Head of caudate nucleus (tissue), 42 donors: ENCODE measurements at places on chromosomes 7 and 10.
A peak's percentile ranks its signal among the peaks of the same experiment; 100 is the strongest.

DNA sequence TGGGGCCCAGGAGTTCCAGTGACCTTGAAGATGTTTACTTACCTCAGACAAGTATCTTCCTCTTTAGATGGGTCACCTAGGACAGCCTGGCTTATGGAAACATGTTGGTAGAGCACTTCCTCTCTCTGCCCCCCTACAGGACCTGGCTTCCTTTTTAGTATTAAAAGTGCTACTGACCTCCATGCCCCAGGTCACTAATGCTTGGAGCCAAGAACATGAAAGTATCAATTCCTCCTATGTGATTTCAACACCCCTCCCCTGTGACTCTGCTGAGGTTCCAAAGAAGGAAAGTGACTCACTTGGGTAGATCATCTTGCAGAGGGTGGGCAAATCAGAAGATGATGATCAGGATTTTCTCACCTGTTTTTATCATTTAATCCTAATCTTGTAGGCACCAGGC, 125.3 kb upstream of the CCDC6 start:
- no peak for DNase-seq

DNA sequence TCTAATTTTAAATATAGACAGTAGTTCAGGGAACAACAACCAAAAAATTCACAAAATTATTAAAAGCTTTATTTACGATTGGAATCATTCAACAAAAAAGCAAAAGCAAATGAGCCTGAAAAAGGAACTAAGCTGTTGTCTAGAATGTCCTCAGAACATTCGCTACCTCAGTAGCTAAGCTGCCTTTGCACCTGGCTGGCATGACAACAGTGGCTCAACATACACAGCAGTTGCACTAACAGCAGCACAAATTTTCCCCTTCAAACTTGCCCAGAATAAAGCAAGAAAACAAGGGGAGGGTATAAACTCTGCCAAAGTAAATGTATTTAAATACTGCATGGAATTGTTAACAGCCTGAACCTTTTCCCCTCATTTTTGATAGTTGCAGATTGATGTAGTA, 70.4 kb upstream of the GRID1 start:
- DNase-seq = no peak

DNA sequence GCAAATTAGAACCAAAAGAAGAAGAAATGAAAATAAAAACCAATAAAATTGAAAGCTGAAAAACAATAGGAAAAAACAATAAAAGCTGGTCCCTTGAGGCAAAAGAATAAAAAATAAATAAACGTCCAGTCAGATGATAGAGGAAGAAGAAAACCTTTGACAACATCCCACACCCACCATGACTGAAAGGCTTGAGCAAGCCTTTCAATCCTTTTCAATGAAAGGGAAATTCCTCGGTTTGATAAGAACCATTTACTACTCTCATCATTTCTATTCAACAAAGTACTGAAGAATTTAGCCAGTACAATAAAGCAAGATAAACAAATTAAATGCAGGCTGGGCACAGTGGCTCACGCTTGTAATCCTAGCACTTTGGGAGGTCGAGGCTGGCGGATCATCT, 3.8 kb downstream of the SLC25A40 start:
- no peak for DNase-seq

DNA sequence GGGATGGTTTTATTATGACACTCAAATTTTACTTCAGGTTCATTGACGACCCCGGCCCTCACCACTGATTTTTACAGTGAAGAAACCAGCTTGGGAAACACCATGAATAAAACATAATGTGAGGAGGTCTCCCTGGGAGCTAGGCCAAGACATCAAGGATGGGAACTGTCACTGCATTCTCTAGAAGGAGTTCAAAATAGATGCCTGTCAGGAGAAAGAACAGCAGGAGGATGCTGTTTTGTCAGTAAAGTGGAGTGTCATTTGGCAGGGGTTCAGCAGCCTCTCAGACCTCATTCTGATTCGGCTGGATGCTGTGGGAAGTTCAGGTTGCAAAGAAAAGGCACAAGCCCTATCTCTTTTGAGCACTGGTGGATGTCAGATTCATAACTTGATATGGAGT, 360.3 kb upstream of the C7orf33 start:
- DNase-seq = peak; percentile 83

- DNase-seq = no peak
These were observed 31.1 kb downstream of the POT1 start for GRCh38 chr7:124898531-124898930.

DNA sequence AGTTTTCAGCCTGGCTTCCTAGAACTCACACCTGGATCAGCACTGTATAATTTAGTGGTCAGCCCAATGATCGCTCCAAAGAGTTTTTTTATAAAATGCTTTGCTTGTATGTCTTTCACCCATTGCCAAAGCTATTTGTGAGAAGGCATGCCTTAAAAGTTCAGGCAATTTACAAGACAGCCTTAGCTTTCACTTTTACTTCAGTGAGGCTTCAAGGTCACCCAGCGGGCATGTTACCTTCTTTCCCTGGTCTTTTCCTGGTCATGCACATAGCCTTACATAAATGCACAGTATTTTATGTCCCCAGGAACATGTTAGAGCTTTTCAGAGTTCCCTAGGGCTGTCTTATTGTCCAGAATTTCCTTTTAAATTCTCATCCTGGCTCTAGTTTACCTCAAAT, 179.9 kb upstream of the TMEM72 start:
- DNase-seq = no peak

GRCh38 chr7:106599343-106599698, 61.6 kb downstream of the CCDC71L start:
- DNase-seq = no peak

DNA sequence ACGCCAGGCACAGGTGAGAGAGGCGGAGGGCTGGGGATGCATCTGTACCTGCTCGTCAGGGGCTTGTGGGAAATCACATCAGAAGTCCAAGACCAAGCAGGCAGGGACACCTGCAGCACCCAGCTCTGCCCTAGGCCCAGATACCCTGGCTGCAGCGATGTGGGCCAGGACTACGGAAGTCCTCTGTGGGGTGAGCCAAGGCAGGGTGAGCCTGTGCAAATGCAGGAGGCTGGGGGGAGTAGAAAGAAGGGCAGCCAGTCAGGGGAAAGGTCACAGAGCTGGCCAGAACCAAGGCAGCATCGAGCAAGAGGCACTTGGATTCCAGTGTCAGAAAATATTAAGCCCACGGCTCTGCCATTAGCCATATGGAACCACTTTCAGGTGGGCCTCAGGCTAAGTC, 85.2 kb downstream of the TNS3 start:
- no peak for DNase-seq

DNA sequence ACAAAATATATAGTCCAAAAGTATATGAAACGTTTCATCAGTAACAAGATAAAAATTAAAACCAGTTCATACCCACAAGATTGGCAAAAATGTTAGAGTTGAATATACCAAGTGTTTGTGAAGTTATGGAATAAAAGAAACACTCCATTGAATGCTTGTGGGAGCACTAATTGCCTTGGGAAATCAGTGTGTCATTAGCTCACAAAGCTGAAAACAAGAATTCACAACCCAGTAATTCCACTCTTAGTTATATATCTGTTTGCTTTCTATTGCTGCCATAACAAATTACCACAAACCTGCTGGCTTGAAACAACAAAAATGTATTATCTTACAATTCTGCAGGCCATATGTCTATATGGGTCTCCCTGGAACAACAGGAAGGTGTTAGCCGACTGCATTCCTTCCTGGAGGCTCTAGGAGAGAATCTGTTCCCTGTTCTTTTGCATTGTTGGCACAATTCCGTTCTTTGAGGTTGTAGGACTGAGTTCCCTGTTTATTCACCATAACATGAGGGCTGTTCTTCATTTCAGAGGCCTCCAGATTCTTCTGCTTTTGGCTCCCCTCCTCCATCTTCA, 45.7 kb downstream of the SEM1 start:
- no peak for DNase-seq

GRCh38 chr7:39051279-39051678, 73.6 kb downstream of the POU6F2 start:
- no peak for DNase-seq

GRCh38 chr7:133702078-133702477, 425.1 kb upstream of the LRGUK start:
- DNase-seq = no peak

GRCh38 chr10:22455068-22455857, 110.0 kb downstream of the SPAG6 start:
- no peak for DNase-seq

GRCh38 chr7:117041007-117041406, 87.7 kb downstream of the ST7 start:
- no peak for DNase-seq

DNA sequence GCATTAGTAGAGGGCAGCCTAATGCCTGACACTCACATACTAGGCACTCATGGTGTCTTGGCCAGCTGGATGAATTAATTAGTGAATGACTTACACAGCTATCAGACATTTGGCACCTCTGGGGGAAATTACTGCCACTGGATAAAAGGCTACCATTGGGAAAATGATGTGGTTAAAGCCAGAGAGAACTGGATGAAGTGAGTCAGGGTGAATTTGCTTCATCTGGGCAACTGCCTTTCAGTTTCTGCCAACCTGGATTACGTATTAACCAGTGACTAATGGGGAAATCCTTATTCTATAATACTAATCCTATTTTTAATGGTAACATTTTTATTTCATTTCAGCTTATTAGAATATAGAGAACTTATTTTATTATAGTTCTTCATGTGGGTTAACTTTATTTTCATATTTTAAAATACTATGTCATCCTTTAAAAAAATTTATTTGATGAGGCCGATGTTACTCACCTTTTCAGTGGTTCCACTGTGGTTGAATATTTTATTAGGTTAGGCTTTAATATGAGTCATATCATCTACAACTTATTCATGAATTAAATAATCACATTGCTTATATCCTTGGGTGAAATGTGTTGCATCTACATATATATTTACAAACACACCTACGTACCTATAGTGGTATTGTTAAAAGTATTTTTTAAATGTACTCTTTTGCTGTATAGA, 85.6 kb upstream of the CAPZA2 start:
- no peak for DNase-seq

- DNase-seq = peak; percentile 69
These were observed 47.1 kb downstream of the SYPL1 start for GRCh38 chr7:106064771-106065574.

DNA sequence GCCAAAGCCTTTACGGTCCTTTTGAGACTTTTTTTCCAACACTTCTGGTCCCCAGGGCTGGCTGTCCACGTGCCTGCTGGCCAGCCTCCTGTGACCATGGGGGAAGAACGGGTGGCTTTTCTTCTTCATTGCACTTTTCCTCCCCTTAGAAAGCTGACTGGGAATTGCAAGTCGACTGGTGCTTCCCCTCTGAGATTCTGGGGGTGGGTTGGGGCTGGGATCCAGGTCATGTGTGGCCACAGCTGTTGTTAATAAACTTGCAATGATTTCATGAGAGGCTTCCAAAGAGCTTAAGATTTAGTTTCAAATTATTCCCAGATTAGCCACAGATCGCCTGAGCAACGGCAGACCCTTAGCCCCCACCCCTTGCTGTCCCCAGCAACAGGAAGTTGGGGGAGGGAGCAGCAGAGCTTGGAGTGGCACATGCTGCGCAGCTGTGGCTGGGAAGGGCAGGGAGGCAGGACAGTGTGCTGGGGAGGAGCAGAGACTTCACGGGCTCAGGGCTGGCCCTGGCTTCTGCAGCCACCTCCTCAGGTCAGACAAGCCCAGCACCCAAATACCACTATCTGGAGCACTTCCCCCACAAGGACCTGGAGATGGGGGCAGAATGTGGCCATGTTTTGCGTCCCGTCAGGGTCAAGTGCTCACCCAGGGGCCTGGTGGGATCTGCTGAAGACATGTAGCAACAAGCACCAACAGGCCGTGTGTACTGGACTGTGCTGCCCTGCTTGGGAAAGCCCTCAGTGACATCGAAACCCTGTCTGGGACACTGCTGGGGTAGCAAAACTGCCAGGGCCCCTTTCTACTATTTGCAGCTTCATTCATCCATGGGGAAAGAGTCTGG, 147.1 kb downstream of the RNF216 start:
- peak; percentile 80 for DNase-seq

- no peak for DNase-seq
These were observed 156.3 kb upstream of the PRSS58 start for GRCh38 chr7:142414135-142414534.

DNA sequence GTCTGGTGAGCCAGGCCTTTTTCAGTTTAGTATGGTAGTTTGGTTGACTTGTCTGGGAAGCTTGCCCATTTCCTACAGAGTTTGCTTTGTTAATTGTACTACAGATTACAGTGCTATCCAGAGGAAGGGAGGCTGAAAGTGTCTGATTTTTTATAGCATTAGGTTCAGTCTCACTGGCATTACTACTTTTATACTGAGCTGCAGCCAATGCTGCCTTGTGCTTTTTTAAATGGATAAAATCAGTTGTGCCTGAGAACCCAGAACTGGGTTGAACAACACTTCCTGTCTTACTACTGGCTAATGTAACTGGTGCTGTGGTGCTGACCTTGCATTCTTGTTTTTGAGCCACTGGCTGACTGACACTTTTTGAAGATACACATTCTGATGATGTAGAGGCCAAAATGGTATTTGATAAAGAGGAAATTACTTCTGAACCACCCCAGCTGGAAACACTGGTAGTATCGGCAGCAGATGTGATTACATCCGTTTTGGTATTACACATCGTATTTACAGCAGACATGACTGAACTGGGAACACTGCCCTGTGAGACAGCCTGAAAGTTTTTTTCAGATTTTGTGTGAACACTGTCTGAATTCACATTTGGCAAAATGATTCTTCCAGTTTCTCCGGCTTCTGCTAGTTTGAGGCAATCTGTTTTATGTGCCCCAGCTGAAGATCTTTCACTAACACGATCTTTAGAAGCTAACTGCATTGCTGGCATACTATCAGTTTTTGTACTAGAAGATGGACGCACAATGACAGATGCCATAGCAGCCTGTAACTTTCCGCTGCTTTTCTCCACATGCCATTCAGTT, 74.1 kb downstream of the NRBF2 start:
- no peak for DNase-seq

- DNase-seq = no peak
These were observed 103.4 kb downstream of the ITIH5 start for GRCh38 chr10:7563368-7563767.

DNA sequence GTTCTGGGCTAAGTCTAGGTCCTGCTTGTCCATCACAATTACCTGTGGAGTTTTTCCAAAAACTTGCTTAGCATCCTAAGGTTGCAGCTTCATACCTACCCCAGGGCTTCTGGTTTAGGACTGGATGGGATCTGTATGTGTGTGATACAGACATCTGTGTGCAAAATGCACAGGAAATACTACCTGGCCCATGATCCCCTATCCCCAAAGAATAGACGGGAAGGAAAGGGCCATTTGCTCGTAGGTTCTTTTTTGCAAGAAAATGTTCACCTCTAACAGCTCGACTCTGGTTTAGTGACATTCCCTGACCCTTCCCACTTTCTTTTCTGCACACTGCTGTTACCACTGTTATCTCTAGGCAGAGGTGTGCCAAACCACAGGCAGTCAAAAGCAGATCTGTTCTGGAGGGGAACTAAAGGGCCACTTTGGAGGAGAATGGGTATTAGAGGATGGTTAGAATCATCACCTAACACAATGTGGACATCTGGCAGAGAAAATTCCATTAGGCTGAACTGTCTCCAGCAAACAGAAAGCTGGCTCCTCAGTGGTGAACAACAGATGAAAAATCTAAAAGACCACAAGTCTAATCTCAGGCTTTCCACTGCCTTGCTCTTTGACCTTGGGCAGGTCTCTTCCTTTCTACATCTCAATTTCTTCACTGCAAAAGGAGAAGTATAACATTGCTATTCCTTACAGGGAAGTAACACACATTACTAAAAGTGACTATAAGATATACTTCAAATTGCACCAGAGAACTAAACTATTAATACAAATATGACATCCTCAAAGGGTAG, 107.4 kb downstream of the UBE2H start:
- no peak for DNase-seq

GRCh38 chr10:110651044-110651958, 7.2 kb downstream of the RBM20 start:
- no peak for DNase-seq

- DNase-seq = no peak
These were observed 88.8 kb downstream of the GSAP start for GRCh38 chr7:77327067-77327931.
